ENCODE measurements at places on chromosomes 4 and X. TPM values are rescaled to one million over a fixed set of nuclear protein-coding genes. Genes with fewer than 3 reads are reported as not detected.
A peak's percentile ranks its signal among the peaks of the same experiment; 100 is the strongest.

DNA sequence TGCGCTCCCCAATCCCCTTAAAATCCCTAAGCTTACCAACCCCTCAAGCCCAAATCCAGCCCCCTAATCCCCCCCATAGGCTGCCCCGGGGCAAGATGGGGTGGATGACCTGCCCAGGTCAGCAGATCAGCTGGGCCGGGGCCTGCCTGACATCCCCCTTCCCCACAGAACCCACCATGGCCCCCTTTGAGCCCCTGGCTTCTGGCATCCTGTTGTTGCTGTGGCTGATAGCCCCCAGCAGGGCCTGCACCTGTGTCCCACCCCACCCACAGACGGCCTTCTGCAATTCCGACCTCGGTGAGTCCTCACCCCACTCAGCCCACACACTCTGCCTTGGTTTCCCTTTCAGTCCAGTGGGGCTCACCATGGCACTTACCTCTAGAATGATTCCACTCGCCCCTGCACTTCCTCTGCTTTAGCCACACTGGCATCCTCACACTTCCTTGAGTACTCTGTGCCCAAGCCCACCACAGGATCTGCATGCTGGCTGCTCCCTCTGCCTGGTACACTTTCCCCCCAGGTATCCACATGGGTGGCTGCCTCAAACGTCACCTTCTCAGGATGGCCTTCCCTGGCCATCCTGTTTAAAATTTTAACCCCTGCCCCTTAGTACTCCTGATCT lies 1.1 kb downstream of the TIMP1 start:
- H3K27ac ChIP-seq, result no peak overlapping the region
- peaks cover 19% of the 10 kb centered on the region for H3K4me1 ChIP-seq
- no peaks in the 10 kb centered on the region for H3K36me3 ChIP-seq
- peak overlapping the region; percentile 54 for H3K4me3 ChIP-seq
- no peaks in the 10 kb centered on the region for H3K27me3 ChIP-seq

- no peak for DNase-seq
- peaks cover 95% of the 10 kb centered on the region for H3K36me3 ChIP-seq
- H3K27ac ChIP-seq, result no peak overlapping the region
- no peaks in the 10 kb centered on the region for H3K27me3 ChIP-seq
- H3K4me1 ChIP-seq, result no peaks in the 10 kb centered on the region
These were observed 72.4 kb upstream of the MSANTD1 start for GRCh38 chr4:3176367-3177229.

The NSG1 gene
- 0.50 TPM for total RNA-seq

DNA sequence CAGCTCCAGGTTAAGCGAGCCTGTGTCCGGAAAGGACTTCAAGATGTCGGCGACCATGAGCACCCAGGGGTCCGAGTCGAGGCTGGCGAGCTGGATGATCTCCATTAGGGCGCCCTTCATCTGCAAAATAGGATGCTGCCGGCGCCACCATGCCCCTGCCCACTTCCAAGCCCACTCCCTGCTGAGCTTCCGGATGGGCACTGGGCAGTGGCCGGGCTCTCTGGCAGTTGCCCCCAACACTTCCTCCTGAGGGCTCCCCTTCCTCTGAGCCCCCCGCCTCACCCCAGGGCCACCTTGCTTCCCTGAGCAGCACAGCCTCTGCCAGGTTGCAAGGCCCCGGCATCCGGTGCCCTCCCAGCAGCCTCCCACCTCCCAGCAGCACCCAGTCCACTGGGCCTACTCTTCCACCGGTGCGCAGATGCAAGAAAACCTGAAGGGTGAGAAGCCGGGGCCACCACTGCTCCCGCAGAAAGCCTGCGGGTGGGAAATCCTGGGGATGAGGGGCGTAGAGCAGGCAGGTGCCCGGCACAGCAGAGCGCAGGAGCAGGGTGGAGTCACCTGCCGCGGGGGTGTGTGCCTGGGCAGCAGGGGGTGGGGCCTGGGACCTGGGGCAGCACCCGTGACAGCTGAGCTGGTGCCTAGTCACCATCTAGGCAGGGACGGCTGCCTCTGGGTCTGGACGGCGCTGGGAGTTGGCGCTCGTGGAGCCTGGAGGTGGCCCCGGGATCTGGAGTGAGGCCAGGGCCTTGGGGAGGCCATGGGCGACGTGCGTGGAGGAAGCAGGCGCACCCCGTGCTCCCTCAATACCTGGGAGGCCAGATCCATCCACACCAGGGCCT lies 17.0 kb downstream of the NELFA start:
- H3K4me1 ChIP-seq, result no peaks in the 10 kb centered on the region
- H3K27ac ChIP-seq, result no peak overlapping the region
- peaks cover 48% of the 10 kb centered on the region for H3K36me3 ChIP-seq

The GATB gene
- 14.2 TPM for total RNA-seq

DNA sequence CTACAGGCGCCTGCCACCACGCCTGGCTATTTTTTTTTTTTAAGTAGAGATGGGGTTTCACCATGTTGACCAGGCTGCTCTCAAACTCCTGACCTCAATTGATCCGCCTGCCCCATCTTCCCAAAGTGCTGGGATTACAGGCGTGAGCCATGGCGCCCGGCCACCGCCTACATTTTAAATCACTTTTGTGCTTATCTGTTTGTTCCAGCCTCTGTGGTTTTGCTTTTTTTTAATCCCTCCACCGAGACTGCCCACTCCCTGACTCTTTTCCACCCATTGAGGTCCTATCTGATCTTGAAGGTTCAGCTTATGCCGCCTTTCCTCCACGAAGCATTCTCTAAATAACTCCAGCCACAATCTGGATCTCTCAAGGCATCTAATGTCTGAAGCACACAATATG lies 73.5 kb downstream of the CHRDL1 start:
- no peaks in the 10 kb centered on the region for H3K27me3 ChIP-seq
- DNase-seq, result no peak
- no peaks in the 10 kb centered on the region for H3K36me3 ChIP-seq
- H3K27ac ChIP-seq, result no peak overlapping the region
- H3K4me3 ChIP-seq, result no peak overlapping the region

DNA sequence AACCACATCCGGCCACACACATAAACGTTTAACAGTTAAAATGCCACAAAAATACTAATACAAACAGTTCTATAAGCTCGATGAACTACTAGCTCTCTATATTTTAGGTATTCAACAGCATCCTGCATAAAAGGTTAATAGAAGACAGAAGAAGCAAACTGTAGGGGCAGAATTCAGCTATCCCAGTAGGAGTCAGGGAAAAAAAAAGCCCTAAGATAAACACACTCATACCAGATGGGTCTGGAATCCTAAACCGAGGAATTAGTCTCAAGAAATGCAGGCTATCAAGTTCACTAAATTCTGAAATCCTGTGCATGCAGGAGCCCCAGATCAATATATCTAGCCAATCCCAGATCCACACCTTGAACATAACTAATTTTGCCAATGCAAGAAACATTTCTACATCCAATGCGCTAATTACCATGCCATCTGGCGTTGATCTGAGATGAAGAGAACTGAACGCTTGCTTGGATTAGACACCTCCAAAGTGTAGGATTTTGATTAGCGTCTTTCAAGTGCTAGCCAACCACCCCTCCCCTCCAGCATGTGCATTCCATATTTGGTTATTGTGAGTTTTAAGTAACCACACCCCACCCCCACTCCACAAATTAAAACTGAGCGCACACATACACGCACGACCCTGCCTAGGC lies 512.2 kb upstream of the INTU start:
- no peak overlapping the region for H3K4me3 ChIP-seq
- H3K36me3 ChIP-seq, result no peaks in the 10 kb centered on the region
- no peaks in the 10 kb centered on the region for H3K27me3 ChIP-seq
- no peaks in the 10 kb centered on the region for H3K4me1 ChIP-seq

DNA sequence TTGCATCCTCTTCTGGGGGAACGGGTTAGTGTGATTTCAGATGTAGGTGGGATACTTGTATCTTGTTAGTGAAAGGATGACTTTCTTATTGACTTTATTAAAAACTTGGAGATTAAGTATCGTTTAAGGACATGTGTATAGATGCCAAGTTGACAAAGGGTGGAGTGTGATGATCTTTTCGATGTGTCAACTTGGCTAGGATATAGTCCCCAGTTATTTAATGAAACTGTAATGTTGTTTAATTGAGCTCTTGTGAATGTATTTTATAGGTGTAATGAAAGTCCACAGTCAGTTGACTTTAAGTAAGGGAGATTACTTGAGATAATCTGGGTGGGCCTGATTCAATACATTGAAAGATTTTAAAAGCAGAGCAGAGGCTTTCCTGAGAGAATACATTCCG lies 127.0 kb downstream of the AASDH start:
- no peak overlapping the region for H3K4me3 ChIP-seq
- H3K27ac ChIP-seq, result no peak overlapping the region
- no peak for DNase-seq
- no peaks in the 10 kb centered on the region for H3K4me1 ChIP-seq

The L1CAM gene
- 1.6 TPM for total RNA-seq

The FAM13A gene
- total RNA-seq, result 39.1 TPM

The SOX3 gene
- not detected for total RNA-seq

DNA sequence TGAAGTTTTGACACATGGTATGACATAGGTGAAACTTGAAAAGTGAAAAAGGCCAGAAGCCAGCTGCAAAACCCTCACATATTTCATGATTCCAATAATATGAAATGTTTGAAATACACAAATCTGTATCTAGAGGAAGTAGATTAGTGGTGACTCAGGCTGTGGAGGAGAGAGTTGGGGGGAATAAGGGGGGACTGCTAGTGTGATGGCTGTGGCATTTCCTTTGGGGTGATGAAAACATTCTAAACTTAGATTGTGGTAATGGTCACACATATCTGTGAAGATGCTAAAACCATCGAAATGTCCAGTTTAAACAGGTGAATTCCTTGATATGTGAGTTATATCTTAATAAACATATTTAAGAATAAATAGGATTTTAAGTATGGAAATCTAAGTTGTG lies 343.5 kb upstream of the SFRP2 start:
- no peaks in the 10 kb centered on the region for H3K4me1 ChIP-seq
- no peaks in the 10 kb centered on the region for H3K36me3 ChIP-seq
- H3K4me3 ChIP-seq, result no peak overlapping the region
- no peak for DNase-seq
- no peak overlapping the region for H3K27ac ChIP-seq

The HTR2C gene
- total RNA-seq, result not detected

DNA sequence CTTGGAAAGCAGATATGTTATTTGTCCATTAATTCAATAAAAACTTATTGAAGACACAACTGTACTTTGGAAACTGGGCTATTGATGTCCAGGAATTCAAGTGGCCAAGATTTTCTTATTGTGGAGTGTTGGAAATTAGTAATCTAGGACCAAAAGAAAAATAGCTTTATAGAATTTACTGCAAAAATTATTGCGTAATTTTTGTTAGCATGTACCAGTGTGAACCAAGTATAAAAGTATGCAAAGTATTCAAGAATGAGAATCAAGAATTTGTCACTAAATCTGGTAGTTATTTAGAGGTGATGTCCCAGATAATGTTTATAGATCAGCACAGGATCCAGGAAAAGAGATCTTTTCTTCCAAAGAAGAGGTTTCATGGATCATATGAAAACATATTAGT lies 468.9 kb upstream of the CTSO start:
- H3K36me3 ChIP-seq, result no peaks in the 10 kb centered on the region
- H3K4me1 ChIP-seq, result no peaks in the 10 kb centered on the region
- H3K4me3 ChIP-seq, result no peak overlapping the region
- DNase-seq, result no peak
- H3K27me3 ChIP-seq, result no peaks in the 10 kb centered on the region
- H3K27ac ChIP-seq, result no peak overlapping the region

DNA sequence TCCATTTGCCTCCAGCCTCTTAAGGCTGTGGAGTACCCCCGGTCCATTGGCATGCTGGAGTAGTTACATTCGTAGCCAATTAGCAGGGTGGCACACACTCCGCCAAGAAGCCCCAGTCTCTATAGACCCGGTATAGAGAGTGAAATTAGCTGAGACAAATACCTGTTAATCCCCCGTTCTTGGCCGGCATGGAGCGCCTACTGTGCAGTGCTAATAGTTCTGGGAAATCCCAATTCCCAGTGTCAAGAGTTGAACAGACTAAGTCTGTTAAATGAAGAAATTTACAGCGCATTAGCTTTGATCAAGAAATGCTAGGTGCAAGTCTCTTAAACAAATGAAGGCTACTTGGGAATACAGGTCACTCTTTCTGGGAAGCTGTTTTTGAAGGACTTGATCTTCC lies 127.8 kb upstream of the ARX start:
- no peaks in the 10 kb centered on the region for H3K36me3 ChIP-seq
- no peak for DNase-seq
- H3K4me1 ChIP-seq, result no peaks in the 10 kb centered on the region
- no peak overlapping the region for H3K27ac ChIP-seq
- no peaks in the 10 kb centered on the region for H3K27me3 ChIP-seq

DNA sequence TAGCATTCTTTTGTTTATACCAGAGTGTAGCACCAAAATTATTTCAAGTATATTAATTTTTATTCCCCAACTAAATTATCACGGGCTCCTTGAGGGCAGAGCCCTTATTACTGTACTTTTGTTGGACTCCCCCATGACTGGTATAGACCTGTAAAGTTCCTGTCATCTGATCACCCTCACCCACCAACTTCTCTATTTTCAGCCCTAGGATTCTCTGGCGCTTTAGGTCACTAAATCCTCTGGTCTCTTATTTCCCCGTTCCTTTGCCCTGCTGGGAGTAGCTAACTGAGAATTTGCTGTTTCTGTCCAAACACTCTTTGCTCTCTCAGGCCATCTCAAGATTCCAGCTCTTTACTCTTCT lies 3.2 kb upstream of the XKRX start:
- no peak overlapping the region for H3K27ac ChIP-seq
- H3K4me3 ChIP-seq, result no peak overlapping the region
- no peaks in the 10 kb centered on the region for H3K36me3 ChIP-seq
- H3K4me1 ChIP-seq, result no peaks in the 10 kb centered on the region
- no peaks in the 10 kb centered on the region for H3K27me3 ChIP-seq
- DNase-seq, result no peak

DNA sequence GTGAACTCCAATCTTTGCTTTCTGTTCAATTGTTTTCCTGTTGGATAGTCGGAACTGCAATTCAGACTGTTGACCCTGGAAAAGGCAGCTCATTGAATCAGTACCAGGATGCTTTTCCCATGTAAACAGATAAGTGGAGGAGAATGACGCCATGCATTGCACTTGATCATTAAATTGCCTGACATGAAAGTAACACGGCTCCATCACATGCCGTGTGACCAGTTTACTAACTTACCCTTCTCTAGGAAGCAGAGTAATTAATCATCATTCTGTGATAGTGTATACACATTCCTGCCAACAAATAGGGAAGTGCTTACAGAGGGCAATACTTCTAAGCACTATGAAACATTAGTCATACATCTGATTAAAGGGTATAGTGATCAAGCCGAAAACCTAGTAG lies 101.4 kb downstream of the PPARGC1A start:
- no peaks in the 10 kb centered on the region for H3K27me3 ChIP-seq
- no peaks in the 10 kb centered on the region for H3K36me3 ChIP-seq
- no peak for DNase-seq
- no peak overlapping the region for H3K27ac ChIP-seq

DNA sequence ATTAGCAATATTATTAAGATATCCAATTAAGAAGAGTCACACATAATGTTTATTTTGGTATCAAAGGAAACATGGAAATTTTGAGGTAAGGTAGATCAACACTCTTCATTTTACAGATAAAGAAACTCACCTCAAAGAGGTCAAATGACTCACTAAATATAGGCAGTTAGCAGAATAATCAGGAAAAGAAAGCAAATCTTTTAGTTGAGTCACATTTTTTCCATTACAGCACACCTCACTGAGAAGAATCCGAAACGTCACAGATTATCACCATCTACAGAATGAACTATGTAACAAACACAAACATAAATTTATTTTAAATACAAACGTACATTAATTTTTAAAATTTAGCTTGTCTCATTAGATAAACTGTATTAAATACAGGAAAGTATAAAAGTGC lies 70.1 kb downstream of the TMEM47 start:
- no peaks in the 10 kb centered on the region for H3K27me3 ChIP-seq
- H3K4me1 ChIP-seq, result no peaks in the 10 kb centered on the region
- H3K4me3 ChIP-seq, result no peak overlapping the region
- no peaks in the 10 kb centered on the region for H3K36me3 ChIP-seq
- no peak for DNase-seq

- H3K36me3 ChIP-seq, result no peaks in the 10 kb centered on the region
- H3K4me1 ChIP-seq, result no peaks in the 10 kb centered on the region
- no peak for DNase-seq
- H3K27me3 ChIP-seq, result no peaks in the 10 kb centered on the region
These were observed 8.0 kb downstream of the REELD1 start for GRCh38 chr4:146222313-146222712.
